ENCODE measurements at places on chromosomes 2 and 18. TPM values are rescaled to one million over a fixed set of nuclear protein-coding genes. Genes with fewer than 3 reads are reported as not detected.

Gene TBR1
- total RNA-seq: 53.7 TPM

DNA sequence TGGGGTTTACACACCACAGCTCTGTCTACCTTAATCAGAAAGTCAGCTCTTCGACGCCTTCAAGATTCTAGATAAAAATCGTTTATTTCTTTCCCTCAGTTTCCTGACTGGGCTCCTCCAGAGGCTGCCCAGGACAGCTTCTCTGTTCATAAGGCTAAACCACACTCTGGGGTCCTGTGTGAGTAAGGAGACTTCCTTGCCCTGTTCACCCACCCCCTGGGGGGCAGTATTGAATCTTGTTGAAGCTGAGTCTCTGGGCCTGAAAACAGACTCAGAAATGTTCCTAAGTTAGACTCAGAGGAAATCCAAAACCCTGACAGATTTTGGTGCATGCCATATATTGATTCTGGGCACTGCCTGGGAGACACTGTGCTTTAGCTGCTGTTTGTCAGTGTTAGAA is 43.0 kb downstream of the G6PC2 start:
- no peak for DNase-seq

- no peak for DNase-seq
Observed at GRCh38 chr2:238235331-238235732, 4.5 kb downstream of the HES6 start.

GRCh38 chr2:42164046-42164445 is 5.1 kb upstream of the EML4 start:
- DNase-seq: no peak

GRCh38 chr18:57242285-57242684 is 95.4 kb downstream of the BOD1L2 start:
- no peak for DNase-seq

GRCh38 chr18:40874233-40874632 is 1080.8 kb upstream of the PIK3C3 start:
- no peak for DNase-seq

DNA sequence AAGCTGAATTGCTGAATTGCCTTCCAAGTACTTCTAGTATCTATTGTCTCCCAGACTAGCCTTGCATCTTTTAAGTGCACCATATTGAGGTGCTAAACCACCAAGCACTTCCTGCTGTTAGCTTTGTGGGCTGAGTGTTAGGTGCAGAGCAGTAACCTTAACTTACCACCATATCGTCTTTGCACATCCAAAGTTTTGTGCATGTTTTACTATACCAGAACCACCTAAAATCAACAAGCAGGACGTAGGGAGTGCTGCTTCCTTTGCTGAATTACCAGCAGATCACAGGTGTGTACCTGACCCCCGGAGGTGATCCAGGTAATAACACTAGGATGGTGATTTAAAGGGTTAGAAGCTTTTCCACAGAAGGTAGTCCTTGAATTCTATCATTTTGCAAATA is 359.9 kb upstream of the HNRNPA3 start:
- no peak for DNase-seq

DNA sequence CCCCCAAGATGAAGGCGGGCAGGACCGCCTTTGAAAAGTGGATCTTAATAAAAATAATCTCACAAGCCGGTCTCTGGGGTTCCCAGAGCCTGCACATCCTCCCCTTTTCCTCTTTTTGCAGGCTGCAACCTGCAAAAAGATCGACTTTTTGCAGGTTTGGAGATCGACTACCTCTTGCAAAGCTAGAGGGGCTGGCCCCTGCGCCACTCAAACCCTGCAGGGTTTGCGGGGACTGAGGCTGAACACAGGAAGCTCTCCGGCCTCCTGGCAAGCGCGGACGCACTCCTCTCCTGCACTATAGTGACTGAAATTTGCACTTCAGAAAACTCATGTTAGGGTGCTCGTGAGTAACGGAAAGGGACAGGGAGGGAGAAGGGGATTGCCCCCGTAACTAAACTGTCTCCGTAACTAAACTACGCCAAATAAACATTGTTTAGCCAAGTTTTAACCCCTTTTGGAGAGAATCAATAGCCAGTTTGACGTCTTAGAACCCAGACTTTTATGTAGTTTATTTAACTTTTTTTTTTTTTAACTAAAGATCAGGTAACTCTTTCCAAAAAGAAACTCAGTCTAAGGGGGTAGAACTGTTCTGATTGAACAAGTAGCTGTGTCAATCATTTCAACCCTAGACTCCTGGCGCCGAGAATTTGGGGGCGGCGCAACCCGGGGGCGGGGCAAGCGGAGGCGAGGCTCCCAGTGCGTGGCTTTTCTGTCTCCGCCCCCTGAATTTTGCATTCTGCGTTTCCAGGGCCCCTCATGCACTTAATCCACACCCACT is 2.5 kb downstream of the IGFBP5 start:
- DNase-seq: peak; percentile 22

Gene GTF2A1L
- total RNA-seq: 6.9 TPM

GRCh38 chr18:54090856-54091255 is 133.6 kb downstream of the MBD2 start:
- no peak for DNase-seq

Gene ST6GAL2
- 148 TPM for total RNA-seq

Gene MARCO
- 0.31 TPM for total RNA-seq

- no peak for DNase-seq
Observed at GRCh38 chr18:64337673-64338072, 188.8 kb upstream of the LINC00305 start.
